ENCODE measurements at places on chromosomes 5 and 9.

DNA sequence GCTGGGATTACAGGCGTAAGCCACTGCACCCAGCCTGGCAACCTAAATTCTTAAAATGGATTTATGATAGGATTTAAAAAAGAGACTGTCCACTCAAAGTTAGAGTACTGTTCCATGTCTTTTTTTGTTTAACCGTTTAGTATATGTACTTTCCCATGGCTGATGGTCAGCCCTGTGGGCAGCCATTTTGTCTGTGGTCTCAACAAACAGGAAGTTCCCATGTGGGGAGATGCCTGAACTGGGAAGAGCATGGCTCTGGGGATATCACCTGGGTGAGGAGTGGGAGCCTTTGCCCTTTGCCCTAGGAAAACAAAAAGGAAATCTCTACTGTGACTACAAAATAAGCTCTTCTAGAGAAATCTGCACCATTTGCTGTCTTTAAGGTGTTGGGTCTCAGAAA is 27.5 kb upstream of the GNPDA1 start:
- DNase-seq, result no peak

GRCh38 chr9:135783540-135784245 is 81.7 kb downstream of the KCNT1 start:
- no peak for DNase-seq

DNA sequence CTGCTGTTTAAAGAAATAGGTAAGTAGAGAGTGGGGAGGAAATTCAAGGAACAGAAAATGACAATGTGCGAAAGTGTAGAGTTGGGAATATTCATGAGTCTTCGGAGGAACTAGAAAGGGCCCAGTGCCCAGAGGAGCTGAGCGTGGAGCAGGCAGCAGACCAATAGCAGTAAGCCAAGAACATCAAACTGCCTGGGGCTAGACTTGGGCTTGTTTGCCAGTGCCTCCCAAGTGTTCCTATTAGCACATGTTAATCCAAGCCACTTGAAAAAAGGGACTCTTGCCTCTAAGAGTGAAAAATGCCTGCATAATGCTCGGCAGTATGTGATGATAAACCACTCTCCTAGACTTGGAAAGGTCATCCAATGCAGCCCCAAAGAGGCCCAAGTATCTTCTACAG is 1.2 kb upstream of the TAL2 start:
- DNase-seq, result no peak

DNA sequence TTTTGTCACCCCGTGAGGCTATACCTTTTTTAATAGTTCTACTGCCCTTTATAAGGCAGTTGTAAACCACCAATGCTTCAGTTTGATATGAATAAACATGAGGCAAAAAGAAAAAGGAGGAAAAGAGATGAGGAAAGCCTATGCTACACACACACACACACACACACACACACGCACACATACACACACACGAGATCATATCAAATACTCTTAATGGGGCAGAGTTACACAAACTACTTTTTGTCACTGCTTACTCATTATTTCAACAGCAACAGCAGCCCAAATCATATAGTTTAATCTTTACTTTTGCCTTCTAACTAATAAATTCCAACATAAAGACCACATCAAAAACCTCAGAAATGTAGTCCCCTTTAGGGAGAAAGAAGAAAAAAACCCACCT is 116.8 kb upstream of the PAM start:
- no peak for DNase-seq

GRCh38 chr9:92978345-92978875 is 31.1 kb downstream of the FGD3 start:
- DNase-seq, result no peak

DNA sequence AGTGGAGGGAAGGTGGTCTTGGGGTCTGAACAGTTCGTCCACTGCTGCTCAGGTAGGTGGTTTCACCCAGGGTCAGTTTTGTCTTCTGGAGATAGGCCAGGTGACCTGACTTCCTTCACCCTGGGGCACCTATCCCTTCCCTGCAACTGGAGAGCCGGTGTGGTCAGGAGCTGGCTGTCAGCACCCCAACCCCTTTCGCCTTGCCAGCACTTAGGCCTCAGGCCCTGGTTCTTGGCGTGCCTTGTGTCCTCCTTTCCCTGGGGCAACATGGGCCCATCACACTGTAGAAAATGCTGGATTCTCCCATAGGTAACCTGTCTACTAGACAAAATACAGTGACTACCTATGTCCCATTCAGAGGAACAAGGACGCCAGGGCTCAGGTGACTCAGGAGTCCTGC is 13.1 kb downstream of the PROP1 start:
- DNase-seq, result no peak

GRCh38 chr5:132787076-132787475 is 10.0 kb upstream of the SEPTIN8 start:
- no peak for DNase-seq

DNA sequence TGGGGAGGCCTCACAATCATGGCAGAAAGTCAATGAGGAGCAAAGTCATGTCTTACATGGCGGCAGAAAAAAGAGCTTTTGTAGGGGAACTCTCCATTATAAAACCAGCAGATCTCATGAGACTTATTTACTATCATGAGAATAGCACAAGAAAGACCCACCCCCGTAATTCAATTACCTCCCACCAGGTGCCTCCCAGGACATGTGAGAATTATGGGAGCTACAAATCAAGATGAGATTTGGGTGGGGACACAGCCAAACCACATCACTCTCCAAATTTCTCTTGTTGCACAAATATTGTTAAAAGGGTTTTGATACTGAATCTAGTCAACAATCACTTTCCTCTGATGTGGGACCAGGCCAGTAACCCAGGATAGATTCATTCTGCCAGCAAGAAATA is 1176.1 kb downstream of the CDH9 start:
- no peak for DNase-seq

DNA sequence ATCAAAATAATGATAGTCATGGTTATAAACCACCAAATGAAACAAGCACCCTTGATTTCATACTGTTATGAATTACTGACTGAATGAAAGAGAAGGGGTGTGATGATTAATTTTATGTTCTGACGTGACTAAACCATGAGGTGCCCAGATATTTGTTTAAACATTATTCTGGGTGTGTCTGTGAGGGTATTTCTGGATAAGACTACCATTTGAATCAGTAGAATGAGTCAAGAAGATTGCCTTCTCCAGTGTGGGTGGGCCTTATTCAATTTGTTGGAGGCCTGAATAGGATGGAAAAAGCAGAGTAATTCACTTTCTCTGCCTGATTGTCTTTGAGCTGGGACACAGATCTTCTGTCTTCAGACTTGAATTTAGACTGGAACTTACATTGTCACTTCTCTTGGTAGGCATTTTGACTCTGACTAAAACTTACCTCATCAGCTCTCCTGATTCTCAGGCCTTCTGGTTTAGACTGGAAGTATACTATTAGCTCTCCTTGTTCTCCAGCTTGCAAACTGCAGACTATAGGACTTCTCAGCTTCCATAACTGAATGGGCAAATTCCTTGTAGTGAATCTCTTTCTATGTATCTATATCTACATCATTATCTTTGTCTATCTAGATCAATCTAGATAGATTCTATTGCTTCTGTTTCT is 321.9 kb upstream of the TARS1 start:
- DNase-seq, result no peak

GRCh38 chr5:114223866-114224265 is 138.0 kb upstream of the KCNN2 start:
- DNase-seq, result no peak

- DNase-seq, result no peak
These were observed 165.1 kb downstream of the PLK2 start for GRCh38 chr5:58294598-58295305.

DNA sequence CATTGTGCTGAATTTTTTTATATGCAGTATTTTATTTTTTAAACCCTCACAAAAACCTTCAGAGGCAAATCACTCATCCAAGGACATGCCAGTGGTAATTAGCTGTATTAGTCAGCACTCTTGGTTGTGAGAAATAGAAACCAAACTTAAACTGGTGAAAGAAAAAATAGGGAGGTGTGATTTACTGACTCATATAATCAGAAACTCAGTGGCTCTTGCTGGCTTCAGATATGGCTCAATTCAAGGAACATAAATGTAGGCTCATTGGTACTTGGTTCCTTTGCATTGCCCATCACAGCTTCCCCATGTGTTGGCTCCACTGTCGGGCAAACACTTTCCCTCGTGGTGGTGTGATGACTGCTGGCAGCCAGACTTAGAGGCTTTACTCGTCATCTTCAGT is 497.2 kb downstream of the MAT2B start:
- no peak for DNase-seq

DNA sequence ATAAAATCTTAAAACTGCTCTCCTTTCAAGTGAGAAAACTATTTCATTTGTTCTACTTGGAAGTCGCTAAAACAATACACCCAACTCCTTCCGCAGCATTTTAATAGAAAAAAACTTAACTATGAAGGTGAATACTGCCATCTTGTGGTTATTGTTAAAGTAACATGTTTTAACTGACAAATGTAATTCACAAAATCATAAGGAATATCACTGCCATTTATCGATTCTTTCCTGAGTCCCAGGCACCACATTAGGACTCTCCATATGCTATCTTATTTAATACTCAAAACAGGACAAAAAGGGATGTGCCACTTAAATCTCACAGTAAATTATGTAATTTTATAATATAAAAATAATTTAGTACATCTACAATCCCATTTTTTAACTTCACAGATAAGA is 130.5 kb upstream of the ITGA1 start:
- no peak for DNase-seq
